ENCODE measurements at places on chromosomes 2 and 18.
A peak's percentile ranks its signal among the peaks of the same experiment; 100 is the strongest.

DNA sequence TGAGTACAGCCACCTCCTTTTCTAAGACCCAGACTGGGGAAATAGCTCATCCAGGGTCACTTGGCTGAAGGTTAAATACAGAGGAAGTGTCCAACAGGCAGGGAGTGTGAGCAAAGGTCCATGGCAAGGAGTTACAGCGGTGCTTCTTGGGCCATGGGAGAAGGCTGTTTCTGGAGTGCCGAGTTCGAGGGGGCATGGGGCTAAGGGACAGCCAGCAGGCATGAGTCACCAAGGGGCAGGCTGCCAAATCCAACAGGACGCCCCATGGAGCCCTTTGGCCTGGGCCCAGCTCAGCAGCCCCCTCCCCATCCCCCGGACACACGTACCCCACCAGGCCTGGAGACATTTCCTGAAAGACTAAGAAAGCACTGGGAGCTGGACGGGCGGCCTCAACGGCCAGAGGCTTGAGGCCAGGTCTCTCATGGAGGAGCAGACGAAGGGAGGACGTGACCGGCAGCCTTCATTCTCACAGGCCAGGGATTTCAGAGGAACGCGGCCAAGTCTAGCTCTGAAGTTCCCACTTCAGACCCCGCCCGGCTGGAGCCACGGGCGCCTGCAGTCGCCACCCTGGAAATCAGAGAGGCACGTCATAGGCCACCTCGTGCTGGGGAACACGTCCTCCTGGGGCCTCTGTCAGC is 160.4 kb downstream of the SMAD7 start:
- DNase-seq, result no peak

GRCh38 chr18:5662586-5663090 is 118.8 kb upstream of the EPB41L3 start:
- no peak for DNase-seq

DNA sequence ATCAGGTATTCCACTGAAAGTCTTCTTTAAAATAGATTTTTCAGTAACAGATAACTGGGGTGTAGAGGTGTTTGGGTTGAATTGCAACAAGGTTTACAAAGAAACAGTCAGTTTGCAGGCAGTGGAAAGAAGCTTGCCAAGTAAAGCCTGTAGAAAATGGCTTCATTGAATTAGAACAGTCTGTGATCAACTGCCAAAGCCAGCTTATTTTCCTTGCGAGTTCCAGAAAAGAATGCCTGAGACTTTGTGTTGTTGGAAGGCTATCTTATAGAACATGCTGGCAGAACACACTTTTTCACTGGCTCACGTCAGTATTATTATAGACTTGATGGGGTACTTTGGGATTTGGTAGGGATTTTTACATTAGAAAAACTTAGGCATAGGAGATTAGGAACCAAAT is 601.0 kb downstream of the XIRP2 start:
- peak; percentile 42 for DNase-seq

GRCh38 chr18:26473672-26474071 is 74.7 kb downstream of the KCTD1 start:
- no peak for DNase-seq

- DNase-seq, result no peak
Measured at GRCh38 chr2:1373830-1374229, 39.4 kb upstream of the TPO start.

DNA sequence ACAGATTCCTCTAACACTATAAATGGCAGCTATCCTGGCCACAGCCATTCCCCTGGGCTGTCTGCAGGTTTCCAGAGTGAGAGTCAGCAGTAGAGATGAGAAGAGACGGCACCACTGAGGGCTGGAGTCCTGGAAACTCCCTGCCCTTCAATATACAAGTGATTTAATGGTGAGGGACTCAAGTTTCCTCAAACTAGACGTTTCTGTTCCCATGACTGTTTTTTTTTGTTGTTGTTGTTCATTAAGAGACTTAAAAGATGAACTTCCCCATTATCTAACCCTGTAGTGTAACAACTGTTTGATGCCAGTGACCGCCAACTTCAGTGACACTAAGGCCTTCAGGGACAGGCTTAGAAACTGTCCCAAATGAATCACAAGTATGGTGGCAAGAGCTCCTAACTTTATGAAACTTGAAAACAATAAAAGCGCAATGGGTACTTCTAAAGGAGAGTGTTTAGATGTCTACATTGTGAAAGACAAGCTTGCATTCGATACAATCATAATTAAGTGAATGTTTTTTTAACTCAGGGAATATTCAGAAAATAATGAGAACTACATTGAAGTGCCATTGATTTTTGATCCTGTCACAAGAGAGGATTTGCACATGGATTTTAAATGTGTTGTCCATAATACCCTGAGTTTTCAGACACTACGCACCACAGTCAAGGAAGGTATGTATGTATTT is 34.0 kb downstream of the IL1R2 start:
- DNase-seq, result no peak

- no peak for DNase-seq
Measured at GRCh38 chr18:59783138-59783537, 85.9 kb upstream of the CCBE1 start.

DNA sequence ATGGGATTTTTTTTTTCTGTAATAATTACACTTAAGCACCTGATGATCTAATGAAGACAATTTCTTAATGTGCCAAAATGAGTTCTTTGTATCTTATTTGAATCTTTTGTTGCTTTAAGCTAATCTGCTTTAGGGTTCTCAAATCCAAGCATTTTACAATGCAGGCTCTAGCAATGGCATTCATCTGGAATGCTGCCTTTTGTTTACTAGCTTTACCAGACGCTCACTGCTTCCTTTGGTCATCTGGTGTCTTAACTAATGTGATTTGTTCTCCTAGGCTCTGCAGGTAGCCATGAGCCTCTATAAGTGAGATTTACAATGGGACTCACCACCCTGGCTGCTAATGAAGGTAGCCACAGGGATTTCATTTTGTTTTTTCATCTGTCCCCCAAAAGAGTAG is 100.3 kb downstream of the GREB1L start:
- no peak for DNase-seq

DNA sequence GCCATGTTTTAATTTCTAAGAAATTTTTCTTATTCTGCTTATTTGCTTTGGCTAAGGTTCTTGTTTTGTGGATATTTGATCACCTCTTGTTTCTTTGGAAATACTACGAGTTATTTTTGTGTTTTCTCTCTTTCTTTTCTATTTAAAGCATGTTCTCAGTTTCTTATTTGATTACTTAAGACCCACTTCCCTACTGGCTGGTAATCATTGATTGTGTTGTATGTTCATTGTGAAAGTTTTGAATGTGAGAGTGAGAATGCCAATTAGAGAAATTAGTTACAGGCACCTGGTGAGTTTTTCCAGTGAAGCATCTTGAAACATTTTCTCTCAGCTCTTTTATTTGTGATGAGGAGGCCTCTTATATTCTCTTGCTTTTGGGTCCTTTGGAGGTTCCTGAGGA is 226.7 kb upstream of the MC4R start:
- no peak for DNase-seq

DNA sequence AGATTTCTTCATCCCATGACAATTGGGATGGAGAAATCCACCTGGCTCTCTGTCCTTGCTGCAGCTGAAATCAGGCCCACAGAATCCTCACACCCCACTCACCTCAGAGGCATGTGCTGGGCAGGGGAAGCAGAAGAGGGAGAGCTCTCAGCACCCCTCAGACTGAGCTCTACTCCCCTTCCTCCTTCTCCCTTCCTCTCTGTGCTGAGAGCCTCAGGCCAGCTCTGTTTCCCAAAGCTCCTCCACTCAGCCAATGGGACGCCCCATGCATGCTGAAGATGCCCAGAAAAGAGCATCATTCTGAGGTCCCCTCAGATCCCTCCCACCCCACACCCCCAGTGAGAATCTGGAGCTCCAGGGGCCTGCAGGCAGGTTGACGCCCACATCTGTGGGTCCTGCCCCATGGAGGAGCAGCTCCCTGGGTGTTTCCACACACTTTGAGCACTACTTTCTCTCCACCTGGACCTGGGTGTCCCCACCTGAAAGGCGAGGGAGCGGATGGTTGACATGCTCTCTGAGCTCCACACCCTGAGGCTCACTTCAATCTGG is 637.7 kb upstream of the ID2 start:
- DNase-seq, result no peak

- DNase-seq, result no peak
Measured at GRCh38 chr2:202270487-202270886, 4.9 kb downstream of the NOP58 start.

DNA sequence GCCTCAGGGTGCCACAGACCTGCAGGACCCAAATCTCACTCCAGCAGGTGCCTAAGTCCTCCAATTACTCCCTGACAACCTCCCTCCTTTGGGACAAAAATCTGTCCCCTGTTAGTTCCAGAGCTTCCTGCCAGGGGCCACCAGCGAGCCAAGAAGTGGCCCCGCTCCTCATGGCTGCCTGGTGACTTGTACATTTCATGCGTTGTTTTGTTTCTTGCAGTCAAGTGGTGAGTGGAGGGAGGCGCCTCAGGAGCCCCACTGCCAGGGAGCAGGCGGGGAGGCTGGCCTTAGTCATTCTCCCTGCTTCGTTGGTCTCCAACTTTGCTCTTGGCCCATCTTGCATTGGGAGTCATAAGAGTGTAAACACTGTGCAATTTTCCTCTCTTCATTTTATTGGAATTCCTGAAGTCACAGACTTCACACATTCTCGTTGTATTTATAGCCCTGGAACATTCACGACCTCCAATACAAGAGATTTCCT is 81.3 kb downstream of the KCNF1 start:
- DNase-seq, result no peak

DNA sequence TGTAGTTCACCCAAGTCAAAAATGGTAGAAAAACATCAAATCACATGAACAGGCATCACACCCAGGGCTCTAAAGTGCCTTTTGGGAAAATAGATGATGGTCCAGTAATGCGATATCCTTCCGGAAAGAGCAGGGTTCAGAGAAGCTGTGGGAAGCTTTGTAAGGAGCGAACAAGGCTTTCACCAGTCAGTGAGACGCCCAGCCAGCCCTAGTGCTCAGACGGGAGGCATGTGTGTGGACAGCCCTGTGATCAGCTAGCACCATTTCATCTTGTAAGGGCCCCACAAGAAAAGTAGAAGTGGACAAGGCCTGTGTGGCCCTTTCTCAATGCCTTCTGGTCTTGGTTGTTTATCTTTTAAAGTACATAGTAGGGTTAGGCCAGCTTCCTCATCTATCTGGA is 76.1 kb downstream of the SMIM21 start:
- no peak for DNase-seq

DNA sequence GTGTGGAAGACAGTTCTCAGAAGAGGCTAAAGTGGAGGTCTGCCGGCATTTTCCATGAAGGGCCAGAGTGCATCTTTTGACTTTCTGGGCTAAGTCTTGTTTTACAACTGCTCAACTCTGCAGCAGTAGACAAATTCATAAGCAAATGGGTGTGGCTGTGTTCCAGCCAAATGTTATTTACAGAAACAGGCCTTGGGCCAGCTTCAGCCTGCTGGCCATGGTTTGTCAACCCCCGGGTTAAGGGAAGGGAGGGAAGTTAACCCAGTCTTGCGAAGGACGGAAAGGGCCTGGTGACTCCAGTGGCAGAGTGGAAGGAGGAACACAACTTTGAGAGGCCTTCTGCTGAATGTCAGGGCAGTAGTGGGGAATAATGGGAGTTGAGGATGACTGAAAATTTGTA is 34.3 kb upstream of the NCKAP5 start:
- peak; percentile 15 for DNase-seq

DNA sequence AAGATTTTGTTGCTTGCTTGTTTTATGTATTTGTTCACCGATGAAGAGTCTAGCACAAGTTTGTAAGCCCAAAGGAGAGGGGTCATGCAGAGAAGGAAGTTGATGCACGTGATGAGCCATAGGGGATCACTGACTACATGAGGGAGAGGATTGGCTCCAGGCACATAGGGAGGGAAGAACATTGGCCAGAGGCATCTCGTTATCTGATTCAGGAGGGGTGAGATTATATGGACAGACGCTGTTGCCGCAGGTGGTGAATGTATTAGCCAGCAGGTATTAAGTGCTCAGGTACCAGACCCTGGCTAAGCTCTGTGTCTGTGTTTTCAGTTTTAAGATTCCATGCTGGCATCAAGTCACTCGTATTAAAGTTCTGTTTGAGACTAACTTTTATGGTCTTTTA is 91.8 kb upstream of the CHST9 start:
- DNase-seq, result no peak

- no peak for DNase-seq
Measured at GRCh38 chr2:59926731-59927130, 626.7 kb downstream of the BCL11A start.

DNA sequence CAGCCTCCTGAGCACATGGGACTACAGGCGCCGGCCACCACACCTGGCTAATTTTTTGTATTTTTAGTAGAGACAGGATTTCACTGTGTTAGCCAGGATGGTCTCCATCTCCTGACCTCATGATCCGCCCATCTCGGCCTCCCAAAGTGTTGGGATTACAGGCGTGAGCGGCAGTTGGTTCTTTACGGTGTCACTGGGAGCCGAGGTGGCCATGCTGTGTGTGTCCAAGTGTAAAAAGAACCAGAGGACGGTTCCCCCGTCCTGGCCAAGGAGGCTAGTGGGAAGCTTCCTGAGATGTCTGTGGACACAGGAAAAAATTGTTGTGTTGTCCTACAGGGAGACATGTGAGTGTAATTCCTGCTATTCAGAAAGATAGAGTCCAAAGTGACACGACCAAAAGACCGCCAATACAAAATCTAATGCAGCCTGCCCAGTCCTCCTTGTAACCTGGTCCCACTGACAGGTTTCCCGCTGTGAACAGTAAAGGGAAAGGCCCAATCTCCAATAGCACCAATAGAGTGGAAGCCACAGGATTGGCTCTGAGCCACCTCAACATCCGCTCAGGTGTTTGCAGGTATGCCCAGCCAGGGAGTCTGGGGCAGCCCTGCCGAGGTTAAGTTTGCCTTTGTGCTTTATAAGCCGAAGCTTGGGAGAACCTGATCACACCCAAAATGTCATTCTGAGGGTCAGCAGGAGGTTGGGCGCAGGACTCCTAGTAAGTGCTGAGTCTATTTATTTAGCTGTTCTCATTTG is 40.6 kb downstream of the NCK2 start:
- no peak for DNase-seq

GRCh38 chr2:26731714-26732113 is 32.4 kb upstream of the SLC35F6 start:
- DNase-seq, result no peak

- DNase-seq, result peak; percentile 92
Measured at GRCh38 chr2:20578895-20579825, 71.7 kb downstream of the HS1BP3 start.
